Skeletal muscle cell (primary cell): ENCODE measurements at places on chromosomes 3 and 15.

DNA sequence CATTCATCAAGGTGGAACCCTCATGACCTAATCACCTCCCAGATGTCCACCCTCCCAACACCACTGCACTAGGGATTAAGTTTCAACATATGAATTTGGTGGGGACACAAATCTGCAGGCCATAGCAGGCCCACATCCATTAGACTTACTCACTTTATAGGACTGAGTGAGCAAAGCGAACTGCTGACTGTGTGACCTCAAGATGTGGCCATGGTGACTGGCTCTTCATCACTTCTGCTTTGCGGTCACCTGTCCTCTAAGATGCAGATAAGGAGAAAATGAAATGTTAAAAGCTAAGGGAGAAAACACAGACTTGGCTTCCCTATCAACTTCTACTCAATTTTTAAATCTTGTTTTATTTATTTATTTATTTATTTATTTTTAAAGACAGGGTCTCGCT, 14.5 kb upstream of the DCP1A start:
- no peak for DNase-seq

DNA sequence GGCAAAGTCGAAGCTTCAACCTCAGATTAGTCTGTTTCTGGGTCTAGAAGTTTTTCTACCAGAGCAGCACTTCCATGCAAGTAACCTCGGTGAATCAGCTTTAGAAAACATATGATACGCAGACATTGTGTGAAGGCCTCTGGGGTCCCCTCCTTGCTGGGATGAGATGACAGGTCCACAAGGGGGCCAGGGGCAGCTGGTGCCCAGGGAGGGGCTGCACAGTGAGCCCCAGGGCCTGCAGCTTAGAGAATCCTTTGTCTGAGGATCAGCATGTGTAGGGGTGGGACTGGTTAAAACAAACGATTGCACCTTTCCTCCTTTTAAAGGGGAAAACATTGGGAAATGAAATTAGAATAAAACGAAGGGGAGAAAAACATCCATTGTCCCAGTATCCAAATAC, 47.5 kb upstream of the TLE3 start:
- DNase-seq, result no peak

- no peak for DNase-seq
Observed at GRCh38 chr15:44971036-44971435, 14.5 kb downstream of the TERB2 start.

- DNase-seq, result no peak
Observed at GRCh38 chr3:8557298-8557697, 55.7 kb downstream of the LMCD1 start.

- DNase-seq, result peak; percentile 1
Observed at GRCh38 chr15:73346735-73347312, 21.9 kb downstream of the HCN4 start.

- DNase-seq, result no peak
Observed at GRCh38 chr3:144029769-144030168, 58.1 kb downstream of the DIPK2A start.

DNA sequence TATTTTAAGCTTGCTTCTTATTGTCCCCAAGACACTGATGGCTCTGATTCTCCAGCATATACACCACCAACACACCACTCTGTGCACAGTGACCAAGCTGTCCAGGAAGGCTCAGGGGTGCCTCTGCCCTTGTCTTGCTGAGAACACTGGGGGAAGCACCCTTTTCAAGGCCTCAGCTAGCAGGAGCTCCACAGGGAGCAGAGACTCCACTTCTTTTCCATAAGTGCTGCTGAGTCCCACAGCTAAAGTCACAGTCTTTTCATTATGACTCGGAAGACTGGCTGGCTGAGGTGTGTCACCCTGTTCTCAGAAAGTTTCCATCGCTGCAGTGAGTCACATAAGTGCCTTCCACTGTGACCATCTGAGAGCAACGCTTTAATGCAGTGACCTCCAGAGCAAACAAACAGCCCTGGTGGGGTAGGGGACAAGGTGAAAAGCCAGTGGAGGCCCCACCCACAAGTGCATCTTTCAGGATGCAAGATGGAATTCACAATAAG, 226.9 kb upstream of the CHRNA7 start:
- no peak for DNase-seq

DNA sequence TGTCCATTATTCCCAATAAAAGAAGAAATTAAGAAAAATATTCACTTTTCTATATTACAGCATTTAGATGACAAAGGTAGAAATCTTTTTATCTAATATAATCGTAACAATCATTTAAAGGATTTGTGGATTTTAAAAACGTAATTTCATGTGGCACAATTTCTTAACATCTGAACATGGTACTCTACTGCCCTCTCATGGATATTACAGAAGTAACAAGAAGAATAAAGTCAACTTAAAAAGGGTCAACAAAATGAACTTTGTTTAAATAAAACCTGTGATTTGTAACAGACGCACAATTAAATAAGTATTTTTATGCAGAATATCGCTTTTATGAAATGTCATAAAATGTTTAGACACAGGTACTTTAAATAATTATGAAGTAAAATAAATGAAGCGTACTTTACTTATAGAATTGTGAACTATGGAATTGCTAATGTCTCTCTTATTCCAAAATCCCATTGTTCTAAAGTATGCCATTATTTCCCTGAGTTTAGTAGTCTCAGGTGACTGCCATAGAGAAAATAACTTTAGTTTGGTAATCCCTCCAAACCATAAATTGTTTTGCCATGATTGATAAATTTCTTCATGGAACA, 366.8 kb upstream of the ZNF385D start:
- DNase-seq, result peak; percentile 13

DNA sequence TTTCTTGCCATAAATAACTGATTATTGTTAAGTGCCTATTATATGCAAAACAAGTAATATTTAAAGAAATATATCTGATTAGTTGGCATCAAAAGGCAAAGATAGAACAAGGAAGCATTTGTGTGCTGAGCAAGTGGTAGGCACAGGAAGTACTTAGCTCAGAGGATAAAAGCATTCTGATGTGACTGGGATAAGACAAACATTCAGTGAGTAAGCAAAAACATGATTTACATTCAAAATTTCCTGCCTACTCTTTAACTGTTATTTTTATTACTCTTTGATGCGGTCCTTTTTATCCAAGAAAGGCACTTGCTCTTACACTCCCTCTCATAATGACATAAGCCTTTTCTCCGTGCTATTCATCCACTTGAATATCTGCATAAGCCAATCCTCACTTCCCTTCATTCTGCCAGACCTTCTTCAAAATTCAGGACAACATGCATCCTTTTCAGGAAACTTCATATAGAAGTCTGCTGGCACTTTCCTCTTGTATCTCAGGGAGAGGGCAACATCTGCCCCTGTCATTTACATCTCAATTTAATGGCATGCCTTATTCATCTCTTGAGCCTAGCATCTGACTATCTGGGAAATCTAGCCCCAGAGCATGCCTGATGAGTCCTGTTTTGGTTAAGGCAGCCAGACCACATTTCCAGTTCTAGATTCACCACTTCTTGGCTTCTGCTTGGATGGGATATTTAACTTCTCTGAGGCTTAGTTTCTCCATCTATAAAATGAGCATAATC, 478.2 kb upstream of the ROBO2 start:
- DNase-seq, result no peak

- no peak for DNase-seq
Observed at GRCh38 chr3:183437666-183438564, 9.5 kb upstream of the MCF2L2 start.

- no peak for DNase-seq
Observed at GRCh38 chr3:16236856-16237393, 27.8 kb downstream of the DPH3 start.

DNA sequence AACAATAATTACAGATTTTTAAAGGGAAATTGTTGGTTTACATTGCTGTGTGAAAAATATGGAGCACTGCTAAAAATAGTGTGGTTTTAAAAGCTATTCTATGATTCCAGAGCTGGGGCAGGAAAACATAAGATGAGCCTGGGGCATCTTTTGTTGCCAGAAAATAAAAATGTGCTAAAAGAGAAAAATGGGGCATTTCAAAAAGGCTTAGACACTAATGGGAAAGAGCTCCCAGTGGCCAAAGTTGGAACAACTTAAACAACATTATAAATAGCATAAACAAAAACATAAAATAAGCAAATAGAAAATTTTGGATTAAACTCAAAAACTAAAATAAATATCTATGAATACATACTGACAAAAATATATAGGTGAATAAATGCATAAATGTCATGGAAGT, 478.9 kb downstream of the NLGN1 start:
- no peak for DNase-seq

GRCh38 chr3:98670020-98670419, 76.6 kb upstream of the CPOX start:
- no peak for DNase-seq

- no peak for DNase-seq
Observed at GRCh38 chr15:31062310-31062847, 39.1 kb downstream of the TRPM1 start.

GRCh38 chr3:88596451-88596850, 446.7 kb downstream of the C3orf38 start:
- DNase-seq, result no peak

- no peak for DNase-seq
Observed at GRCh38 chr3:192496905-192497587, 230.3 kb downstream of the FGF12 start.

DNA sequence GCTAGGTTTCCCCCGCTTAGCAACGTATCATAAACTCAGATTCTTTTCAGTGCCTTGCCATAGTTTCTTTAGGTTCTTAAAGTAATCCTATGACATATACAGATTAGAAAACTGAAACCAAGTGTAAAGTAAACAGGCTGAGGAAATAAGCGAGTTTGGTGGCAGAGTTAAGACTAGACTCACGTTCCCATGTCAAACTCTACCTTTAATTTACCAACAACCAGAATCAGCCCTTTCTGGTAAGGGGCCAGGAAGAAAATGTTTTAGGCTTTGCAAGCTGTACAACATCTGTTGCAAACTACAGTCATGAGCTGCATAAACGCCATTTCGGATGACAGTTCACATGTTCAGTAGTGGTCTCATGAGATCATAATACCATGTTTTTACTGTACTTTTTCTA, 128.0 kb upstream of the PRICKLE2 start:
- DNase-seq, result no peak

DNA sequence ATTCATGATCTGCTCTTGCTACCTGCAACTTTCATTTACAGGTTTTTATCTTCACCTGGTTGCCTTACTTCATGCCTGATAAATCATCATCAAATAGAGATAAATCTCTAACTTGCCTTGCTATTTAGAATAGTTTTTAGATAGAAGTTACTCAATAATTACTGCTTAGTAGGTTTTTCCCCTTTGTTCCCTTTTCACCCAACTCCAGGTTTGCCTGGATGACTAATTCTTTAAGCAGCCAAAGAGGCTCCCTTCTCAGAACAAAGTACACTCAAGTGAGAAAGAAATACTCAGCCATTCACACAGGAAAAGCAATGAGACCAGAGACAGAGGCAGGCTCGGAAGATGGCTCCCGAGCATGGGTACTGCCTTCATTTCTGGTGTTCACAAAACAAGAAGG, 268.1 kb upstream of the CRBN start:
- DNase-seq, result no peak

DNA sequence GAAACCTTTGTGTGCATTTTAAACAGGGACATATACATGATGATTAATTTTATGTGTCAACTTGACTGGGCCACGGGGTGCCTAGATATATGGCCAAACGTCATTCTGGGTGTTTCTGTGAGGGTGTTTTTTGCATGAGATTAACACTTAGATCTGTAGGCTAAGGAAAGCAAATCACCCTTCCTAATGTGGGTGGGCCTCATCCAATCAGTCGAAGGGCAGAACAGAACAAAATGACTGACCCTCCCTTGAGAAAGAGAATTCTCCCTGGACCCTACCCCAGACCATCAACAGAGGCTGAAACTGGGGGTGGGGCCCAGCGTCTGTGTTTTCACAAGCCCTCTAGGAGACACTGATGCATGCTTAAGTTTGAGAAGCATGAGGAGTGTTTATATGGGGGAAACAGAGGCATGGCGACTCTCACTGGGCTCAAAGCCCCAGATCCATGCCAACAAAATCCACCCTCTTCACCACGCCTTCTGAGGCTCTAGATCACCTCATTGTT, 56.2 kb downstream of the ITGA11 start:
- no peak for DNase-seq

- DNase-seq, result no peak
Observed at GRCh38 chr3:120983321-120983665, 75.3 kb downstream of the STXBP5L start.

DNA sequence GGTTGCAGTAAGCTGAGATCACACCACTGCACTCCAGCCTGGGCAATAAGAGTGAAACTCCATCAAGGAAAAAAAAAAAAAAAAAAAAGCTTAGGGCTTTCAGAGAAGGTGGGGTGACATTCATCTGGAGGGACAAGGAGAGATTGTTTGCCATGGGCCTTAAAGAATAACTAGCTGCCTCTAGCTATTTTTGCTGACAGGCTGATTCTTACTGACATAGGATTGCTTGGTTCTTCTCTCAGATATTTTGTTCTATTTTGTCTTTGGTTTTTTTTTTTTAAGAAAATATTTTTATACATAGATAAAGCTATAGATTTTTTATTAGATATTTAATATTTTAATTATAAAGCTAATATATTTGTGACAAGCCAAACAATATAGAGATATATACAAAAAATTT, 24.2 kb upstream of the PIAS1 start:
- DNase-seq, result no peak

DNA sequence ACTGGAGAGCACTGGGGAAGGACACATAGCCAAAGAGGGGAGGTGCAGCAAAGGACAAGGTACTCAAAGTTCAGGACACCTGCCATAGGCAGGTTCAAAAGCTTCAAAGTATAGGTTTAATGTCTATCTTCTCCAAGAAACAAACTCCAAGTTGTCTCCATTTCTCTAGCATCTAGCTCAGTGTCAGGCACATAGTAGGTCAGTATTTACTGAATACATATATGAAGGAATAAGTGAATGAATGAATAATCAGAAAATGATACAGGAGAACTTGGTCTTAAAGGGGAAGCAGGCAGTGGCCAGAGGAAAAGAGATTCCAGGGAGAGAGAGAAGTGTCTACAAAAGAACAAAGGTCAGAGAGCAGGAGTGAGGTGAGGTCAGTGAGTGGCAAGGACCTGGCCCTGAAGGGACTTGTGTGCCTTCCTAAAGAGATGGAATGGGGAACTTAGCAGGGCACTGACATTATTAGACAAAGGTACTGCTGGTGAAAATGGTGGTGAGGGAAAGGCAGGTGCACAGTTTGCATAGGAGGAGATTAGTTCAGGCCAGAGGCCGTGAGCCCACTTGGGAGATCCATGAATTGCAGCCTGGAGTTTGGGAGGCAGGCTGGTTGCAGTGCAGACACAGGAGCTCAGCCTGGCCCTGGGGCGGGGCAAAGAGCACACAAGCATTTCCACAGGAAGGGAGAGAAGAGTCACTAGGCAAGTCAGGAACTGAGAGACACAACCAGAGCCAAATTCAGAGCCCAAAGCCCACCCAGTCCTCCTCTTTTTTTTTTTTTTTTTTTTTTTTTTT, 21.4 kb downstream of the TBC1D2B start:
- DNase-seq, result no peak

- DNase-seq, result no peak
Observed at GRCh38 chr15:82045179-82045891, 483 bp downstream of the MEX3B start.

GRCh38 chr3:129001806-129002572, 885 bp downstream of the EFCC1 start:
- DNase-seq, result no peak

- DNase-seq, result no peak
Observed at GRCh38 chr15:100972975-100973350, 53.8 kb downstream of the LRRK1 start.

- DNase-seq, result no peak
Observed at GRCh38 chr3:65884071-65884470, 154.6 kb downstream of the MAGI1 start.

GRCh38 chr3:175070946-175071345, 211.8 kb downstream of the NAALADL2 start:
- DNase-seq, result no peak

GRCh38 chr15:98286831-98287230, 326.3 kb downstream of the ARRDC4 start:
- no peak for DNase-seq

GRCh38 chr3:148735597-148735996, 37.9 kb downstream of the AGTR1 start:
- no peak for DNase-seq
